NCI-H1930 (cell line): ENCODE measurements at places on chromosomes 16 and 17.

DNA sequence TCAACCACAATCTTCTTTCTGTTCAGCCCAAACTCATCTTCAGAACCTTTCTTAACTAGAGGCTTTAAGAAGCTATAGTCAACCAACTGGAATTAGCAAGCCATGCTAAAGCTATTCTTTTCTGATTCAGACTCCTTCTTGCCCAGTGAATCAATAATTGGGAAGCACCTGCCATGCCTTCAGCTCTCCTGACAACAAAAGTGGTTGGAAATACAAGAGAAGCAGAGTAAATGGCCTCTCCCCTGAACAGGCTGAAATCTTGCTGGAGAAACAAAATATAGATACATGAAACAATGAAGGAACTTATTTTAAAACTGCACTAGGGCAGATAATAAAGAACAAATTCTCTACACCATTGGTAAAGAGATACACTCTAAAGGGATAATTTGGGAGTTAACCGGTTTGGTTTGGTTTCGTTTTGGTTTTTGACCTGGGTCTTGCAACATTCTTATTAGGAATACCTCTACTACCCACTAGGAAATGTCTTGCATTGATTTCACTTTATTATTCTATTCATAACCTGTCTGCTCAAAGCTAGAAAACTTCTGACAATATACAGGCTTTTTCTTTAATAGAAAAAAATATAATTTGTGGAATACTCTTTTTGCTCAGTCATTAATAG lies 173.6 kb upstream of the DYNLRB2 start:
- no peak for DNase-seq

DNA sequence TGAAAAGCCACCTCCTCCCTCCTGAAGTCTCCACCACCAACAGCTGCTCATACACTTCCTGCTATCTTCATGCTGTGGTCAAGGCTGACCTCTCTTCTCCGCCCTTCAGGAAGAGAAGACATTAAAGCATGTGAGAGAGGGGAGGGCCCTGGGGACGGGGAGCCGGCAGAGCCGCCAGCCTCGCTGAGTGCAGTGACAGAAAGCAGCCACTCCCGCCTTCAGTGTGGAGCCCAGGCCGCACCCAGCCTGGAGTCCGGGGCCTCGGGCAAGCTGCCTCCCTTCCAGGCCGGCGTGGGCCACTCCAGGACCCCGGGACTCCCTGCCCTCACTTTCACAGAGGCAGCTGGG lies 94.7 kb upstream of the TNRC6C start:
- no peak for DNase-seq

- no peak for DNase-seq
Observed at GRCh38 chr16:30060836-30061554, 4.6 kb upstream of the ALDOA start.

GRCh38 chr16:17312094-17312710 lies 158.6 kb downstream of the XYLT1 start:
- no peak for DNase-seq

DNA sequence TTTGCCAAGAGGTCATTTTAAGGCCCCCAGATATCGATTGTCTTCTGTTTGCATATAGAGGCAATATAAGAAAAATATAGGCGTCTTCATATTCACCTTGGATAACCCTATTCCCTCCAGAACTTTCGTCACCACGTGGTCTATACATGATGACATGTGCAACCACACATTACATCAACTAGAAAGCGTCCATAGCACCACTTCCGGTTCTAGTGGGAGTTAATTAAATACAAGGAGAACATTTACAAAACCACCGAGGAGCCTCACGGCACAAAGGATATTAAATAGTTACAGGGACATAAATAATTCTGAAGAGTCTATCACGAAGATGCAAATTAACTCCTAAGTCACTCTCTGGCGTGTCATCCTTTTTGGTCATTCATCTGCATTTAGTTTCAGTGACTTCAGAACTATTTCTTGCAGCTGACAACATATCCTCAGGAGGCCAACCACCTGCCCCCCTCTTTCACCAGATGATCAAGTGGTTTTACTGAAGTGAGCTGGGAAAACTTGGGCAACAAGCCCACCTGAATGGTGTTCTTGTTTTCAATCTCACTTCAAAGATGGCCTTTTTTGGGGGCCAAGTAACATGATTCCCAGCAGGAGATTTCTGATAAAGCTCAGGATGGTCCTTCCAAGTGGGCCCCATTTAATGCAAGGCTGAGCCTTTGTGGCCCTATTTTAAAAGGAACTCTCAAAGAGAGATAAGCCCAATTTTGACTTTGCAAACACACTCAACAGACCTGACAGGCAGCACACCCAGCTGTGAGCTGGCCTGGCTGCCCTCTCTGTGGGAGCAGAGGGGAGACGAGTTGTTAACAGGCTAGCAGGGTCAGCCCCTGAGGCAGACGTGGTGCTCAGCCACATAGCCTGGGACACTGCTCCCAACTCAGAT lies 15.3 kb downstream of the CMTM3 start:
- no peak for DNase-seq

- no peak for DNase-seq
Observed at GRCh38 chr17:83190004-83190385, 110.6 kb downstream of the METRNL start.

- DNase-seq, result no peak
Observed at GRCh38 chr17:65665966-65666365, 104.5 kb upstream of the AXIN2 start.

DNA sequence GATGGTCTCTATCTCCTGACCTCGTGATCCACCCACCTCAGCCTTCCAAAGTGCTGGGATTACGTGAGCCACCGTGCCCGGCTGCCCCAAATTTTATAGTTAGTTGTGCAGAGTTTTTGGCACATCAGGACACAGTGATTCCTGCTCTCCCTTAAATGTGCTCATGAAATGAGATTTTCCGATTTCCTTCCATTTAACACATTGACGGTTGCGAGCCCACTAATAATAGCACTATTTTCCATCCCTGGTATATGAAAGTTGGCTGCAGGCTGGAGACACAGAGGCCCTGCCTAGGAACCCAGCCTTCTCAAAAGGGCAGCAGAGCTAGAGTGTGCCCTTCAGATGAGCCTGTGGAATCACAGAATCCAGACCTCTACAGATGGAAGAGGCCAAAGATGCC lies 17.4 kb upstream of the MYH10 start:
- DNase-seq, result no peak

DNA sequence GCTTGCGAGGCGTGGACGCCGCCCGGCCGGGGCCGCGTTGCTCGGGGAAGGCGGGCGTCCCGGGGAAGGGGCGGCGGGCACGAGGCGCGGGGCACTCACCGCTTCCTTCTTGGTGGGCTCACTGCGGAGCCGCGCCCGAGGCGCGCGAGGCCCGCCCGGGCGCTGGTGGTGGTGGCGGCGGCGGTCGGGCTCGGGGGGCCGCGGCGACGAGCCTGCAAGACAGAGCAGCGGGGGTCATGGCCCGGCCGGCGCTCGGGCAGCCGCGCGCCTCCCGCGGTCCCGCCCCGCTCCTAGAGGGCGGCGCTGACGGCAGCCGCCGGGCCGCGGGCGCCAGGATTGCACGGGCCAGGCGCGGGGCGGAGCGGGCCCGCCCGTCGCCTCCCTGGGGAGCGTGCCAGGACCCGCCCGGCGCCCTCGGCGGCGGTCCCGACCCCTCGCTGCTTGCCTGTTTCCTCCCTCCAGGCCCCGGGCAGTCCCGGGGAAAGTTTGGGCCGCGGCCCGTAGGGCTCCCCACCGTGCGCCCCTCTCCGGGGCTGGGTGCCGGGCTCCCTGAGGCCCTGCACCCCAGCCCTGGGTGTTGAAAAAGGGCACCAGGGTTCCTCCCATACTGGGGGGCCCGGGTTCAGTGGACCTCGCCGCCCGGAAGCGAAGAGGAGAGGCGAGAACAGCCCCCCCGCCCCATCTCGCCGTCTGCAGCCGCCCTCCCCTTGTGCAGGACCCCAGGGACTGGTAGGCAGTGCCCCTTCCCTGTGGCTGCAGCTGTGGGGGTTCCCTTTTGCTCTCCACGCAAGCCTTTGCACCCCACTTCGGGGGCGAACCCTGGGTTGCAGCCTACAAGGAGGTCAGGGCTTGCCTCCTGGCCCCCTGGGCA lies at the start of gene C16orf74:
Gene C16orf74, minus strand, starts transcription at position 270 of the 871 bp plus-strand sequence. CDS start 15,879 bp downstream, outside the sequence.
- peak; percentile 27 for DNase-seq

- DNase-seq, result no peak
Observed at GRCh38 chr17:17446666-17447155, 30.1 kb upstream of the MED9 start.

DNA sequence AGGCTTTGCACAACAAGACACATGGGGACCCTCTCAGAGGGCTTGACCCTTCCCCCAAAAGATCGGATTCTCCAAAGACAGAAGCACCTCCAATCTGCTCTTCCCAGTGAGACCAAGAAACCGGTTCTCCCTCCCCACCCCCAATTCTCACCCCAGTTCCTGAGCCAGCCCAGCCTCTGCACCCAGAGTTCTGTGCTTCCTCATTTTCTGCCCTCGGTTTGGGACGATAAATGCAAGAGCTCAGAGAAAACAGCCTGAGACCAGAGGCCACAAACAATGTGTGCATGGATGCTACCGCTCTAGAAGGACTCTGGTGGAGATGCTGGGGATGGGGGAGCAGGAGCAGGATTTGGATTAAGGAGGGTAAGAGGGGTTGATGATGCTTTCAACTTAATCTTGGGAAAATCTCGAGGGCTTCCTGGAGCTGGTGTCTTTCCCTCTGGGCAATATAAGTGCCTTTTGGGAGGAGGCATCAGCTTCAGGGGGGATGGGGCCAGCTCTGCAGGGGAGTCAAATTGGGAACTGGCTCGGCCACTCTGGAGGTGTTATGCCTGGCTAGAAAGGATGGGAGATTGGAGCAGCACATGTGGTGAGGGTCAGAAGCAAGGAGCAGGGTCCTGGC lies 6.0 kb downstream of the KRT15 start:
- no peak for DNase-seq

DNA sequence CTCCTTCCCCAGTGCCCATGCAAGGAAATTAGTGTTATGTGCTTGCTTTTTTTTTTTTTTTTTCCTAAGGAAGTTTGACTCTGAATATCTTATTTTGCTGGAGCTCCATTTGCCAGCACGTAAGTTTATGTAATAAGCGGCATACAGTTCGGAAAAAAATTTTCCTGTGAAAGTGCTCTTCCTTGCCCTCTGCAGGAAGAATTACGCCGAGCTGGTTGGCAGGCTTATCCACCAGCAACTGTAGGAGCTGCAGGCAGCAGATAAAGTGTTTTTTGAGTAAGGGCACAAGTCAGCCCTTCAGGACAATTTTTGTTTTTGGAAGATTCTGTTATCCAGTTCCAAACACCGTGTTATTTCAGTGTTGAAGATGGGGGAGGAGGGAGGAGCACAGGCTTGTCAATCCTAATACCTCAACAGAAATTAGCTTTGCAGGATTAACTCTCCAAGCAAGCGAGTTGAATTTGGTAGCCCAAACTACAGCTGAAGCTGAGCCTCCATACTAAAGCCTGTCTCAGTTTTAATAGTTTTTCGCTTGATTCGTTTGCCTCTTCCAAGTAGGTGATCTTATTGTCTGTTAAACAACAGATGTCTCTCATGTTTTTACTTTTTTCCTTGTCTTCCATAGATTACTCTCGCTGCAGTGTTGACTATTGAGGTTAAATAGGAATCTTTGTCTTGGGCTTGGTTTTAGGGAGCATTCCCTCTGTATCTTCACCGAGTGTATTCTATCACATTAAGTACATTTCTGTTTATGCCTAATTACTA lies 1.1 kb downstream of the SPECC1 start:
- DNase-seq, result peak; percentile 34

GRCh38 chr17:69425978-69426377 lies 11.5 kb downstream of the MAP2K6 start:
- no peak for DNase-seq

DNA sequence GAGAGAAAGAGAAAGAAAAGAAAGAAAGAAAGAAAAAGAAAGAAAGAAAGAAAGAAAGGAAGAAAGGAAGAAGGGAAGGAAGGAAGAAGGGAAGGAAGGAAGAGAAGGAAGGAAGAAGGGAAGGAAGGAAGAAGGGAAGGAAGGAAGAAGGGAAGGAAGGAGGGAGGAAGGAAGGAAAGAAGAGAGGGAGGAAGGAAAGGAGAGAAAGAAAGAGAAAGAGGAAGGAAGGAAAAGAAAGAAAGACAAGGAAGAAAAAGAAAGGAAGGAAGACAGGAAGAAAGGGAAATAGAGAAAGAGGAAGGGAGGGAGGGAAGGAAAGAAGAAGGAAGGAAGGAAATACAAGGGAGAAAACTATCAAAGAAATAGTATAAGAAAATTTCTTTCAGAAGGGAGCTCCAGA lies 7.2 kb upstream of the KRTAP4-7 start:
- DNase-seq, result no peak

- peak; percentile 37 for DNase-seq
Observed at GRCh38 chr17:13114601-13115031, 96.8 kb upstream of the ELAC2 start.

- DNase-seq, result no peak
Observed at GRCh38 chr17:66781135-66781534, 53.8 kb upstream of the CACNG5 start.

DNA sequence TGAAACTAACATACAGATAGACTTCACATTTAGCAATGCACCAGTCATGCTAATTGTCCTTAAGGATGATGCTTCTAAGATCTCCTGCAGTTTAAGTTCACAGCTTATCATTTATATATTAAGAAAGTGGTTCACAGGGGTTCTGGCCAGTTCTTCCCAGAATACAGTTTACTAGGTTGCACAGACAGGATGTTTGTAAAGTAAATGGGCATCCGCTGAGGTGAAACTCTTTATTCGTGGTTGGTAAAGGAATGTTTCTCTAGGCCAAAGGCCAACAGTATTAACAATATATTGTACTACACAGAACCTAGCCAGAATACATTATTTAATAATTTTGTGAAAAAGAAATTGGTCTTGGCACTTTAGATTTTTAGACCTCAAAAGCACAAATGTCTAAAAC lies 1427.3 kb downstream of the CDH8 start:
- DNase-seq, result no peak

- no peak for DNase-seq
Observed at GRCh38 chr17:3695723-3696411, at the start of gene P2RX5. Gene P2RX5, minus strand, starts transcription at chr17:3696155. Its CDS starts 150 bp downstream, at chr17:3696005.

GRCh38 chr17:49403514-49404289 lies 11.0 kb downstream of the PHB1 start:
- DNase-seq, result no peak

DNA sequence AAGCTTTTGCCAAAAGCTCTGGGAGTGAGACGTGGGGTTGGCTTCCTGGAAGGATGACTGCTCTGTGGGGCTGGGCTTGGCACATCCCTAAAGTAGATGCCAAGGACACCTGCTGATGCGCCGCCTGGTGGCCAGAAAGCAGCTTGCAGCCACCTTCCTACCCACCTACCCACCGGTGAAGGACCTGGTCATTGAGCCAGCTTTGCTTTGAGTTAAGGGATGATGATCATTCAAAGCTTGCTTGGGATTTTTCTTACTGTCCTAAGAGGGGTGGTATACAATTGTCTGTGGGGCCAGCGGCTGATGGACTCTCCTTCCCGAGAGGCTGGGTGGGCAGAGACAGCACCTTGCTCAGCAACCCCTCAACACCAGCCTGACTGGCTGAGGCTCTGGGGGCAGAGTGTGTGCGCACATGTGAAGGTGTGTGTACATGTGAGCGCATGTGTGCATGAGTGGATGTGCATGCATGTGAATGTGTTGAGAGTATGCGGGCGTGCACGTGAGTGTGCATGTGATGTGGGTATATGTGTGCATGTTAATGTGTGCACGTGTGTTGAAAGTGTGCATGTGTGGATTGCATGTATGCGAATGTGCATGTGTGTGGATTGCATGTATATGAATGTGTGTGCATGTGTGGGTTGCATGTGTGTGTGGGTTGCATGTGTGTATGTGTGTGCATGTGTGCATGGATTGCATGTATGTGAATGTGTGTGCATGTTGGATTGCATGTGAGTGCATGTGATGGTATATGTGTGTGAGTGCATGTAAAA lies 18.6 kb downstream of the C1QTNF1 start:
- no peak for DNase-seq
